Endodermal cell (in vitro differentiated cells): ENCODE measurements at places on chromosomes 1 and 21. TPM values are rescaled to one million over a fixed set of nuclear protein-coding genes. Genes with fewer than 3 reads are reported as not detected.

- H3K36me3 ChIP-seq = no peaks in the 10 kb centered on the region
- no peak overlapping the region for H3K27ac ChIP-seq
- no peaks in the 10 kb centered on the region for H3K4me1 ChIP-seq
- H3K27me3 ChIP-seq = no peaks in the 10 kb centered on the region
Observed at GRCh38 chr1:7346600-7347570, 424.2 kb upstream of the VAMP3 start.

DNA sequence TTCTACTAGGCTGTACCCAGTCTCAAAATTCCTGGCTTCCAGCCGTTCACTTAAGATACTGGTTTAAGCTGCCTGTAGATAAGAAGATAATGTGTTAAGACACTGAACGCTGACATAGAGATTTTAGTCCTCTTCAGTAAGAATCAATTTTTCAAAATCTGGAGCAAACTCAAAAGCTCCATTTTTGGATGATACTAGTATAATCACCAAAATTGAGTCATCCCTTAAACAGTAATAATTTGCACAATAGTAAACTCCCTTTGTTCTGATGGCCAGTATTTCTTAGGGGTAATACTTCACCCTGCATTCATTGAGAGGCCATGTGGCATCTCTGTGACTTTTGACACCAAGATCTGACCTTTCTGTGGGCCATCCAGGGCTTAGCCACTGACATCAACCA lies 299.8 kb upstream of the USP25 start:
- H3K27me3 ChIP-seq = no peaks in the 10 kb centered on the region
- peaks cover 4% of the 10 kb centered on the region for H3K4me1 ChIP-seq
- DNase-seq = no peak
- no peak overlapping the region for H3K4me3 ChIP-seq
- no peak overlapping the region for H3K27ac ChIP-seq

GRCh38 chr1:229905652-229906051 lies 161.4 kb upstream of the GALNT2 start:
- no peak overlapping the region for H3K27ac ChIP-seq
- H3K36me3 ChIP-seq = no peaks in the 10 kb centered on the region
- H3K27me3 ChIP-seq = no peaks in the 10 kb centered on the region
- no peak overlapping the region for H3K4me3 ChIP-seq

The IFNLR1 gene
- total RNA-seq = 12.1 and 12.6 TPM in 2 replicates

The TGFBR3 gene
- total RNA-seq = 8.1 and 9.9 TPM in 2 replicates

The TRAF3IP3 gene
- total RNA-seq = not detected in 2 replicates
